ENCODE measurements at places on chromosomes 11 and 22.
A peak's percentile ranks its signal among the peaks of the same experiment; 100 is the strongest.

DNA sequence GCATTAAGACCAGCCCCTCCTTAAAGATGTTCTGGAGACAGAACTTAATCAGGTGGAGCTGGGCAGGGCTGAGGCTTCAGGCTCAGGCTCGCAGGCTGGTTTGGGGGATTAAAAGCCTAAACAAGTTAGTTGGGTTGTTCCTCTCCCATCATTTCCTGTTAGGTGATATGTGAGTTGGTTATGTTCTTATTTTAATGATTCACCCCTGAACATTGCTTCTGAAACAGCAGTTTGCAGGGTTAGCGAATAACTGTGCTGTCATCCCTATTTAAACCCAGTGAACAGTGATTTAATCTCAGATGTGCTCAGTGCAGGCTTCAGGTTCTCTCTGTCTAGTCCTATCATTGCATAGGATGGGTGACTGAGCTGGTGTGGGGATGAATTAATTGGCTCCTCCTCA, 47.4 kb upstream of the BIRC3 start:
- no peak for DNase-seq

DNA sequence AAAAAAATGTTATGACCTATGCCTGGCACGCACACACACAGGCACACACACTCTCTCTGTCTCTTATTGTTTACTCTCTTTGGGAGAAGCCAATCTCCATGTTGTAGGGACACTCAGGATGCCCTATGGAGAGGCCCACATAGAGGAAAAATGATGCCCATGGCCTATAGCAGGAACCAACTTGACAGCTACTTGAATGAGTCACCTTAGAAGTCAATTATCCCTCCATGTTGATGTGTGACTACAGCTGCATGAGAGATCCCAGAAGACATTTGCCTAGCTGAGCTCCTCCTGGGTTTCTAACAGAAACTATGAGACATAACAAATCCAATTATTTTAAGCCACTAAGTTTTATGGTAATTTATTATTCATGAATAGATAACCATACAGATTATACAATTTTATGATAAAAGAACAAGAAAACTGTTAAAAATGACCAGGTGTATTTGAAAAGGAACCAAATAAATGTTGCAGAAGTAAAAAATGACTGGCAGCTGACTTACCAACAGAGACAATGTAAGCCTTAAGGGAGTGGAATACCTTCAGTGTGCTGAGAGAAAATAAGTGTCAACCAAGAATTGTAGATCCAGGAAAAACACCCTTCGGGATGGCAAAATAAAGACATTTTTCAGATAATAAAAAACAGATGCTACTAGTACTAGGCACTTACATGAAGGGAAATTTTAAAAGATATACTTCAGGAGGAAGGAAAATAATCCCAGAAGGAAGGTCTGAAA, 403.7 kb upstream of the SYN3 start:
- DNase-seq = no peak

- no peak for DNase-seq
Measured at GRCh38 chr11:1198561-1199240, 24.2 kb upstream of the MUC5B start.

- DNase-seq = no peak
Measured at GRCh38 chr11:83508804-83509203, 222.6 kb upstream of the CCDC90B start.

GRCh38 chr11:83881428-83881827, 595.3 kb upstream of the CCDC90B start:
- no peak for DNase-seq

GRCh38 chr11:44931466-44931865, 19.2 kb downstream of the TP53I11 start:
- DNase-seq = no peak

DNA sequence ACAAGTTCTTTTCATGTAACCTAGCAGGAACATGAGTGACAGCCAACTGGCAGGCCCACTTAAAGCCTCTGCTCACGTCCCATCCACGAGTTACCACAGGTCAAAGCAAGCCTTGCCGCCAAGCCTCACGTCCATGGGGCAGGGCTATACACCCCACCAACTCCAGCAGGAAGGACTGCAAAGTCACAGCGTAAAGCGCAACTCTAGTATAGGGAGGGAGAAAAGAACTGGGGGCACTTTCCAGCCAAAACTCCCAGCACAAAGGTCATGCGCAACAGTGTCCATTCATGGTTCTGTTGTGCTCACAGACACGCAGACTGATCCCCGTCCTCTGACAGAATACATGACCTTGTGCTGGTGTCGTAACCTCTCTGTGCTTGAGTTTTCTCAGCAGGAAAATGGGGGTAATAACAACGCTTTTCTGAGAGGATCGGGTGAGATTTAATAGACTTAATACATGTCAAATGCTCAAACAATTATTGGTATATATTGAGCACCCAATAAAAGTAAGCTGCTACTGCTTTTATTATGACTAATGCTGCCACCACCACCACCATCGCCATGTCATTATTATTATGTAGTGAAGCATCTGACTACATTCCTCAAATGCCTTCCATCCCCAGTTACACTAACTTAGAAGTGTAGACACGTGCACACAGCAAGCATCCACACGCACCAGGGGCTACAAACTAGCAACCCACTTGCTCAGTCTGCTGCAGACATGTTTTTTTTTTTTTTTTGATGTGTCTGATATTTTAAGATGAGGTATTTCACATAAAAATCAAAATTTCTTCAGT, 104.4 kb upstream of the PARVA start:
- DNase-seq = no peak

- peak; percentile 54 for DNase-seq
Measured at GRCh38 chr22:29003975-29004646, 57.5 kb downstream of the C22orf31 start.

- DNase-seq = no peak
Measured at GRCh38 chr22:46876357-46876934, 114.0 kb downstream of the TBC1D22A start.

- DNase-seq = no peak
Measured at GRCh38 chr11:44057340-44057739, 8.7 kb upstream of the ACCS start.

GRCh38 chr11:116505298-116506262, 267.2 kb downstream of the BUD13 start:
- DNase-seq = peak; percentile 83

DNA sequence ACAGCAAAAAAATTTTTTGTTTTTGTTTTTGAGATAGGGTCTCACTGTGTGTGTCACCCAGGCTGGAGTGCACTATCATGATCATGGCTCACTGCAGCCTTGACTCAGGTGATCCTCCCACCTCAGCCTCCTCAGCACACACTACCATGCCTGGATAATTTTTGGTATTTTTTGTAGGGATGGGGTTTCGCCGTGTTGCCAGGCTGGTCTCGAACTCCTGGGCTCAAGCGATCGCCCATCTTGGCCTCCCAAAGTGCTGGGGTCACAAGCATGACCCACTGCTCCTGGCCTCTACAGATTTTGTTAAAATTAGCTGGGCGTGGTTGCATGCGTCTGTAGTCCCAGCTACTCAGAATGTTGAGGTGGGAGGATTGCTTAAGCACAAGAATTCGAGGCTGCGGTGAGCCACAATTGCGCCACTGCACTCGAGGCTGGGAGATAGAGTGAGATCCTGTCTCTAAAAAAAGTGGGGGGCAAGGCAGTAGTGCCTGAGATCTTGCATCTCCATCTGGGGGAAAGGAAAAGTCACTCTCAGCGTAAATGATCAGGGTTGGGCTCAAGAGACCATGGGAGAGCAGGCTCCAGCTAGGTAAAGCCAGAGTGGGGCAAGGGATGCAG, 10.6 kb upstream of the DGKZ start:
- no peak for DNase-seq

- DNase-seq = peak; percentile 35
Measured at GRCh38 chr22:38704654-38705234, 1.0 kb upstream of the GTPBP1 start.
